ENCODE measurements at places on chromosomes 11 and 22.

- no peak for DNase-seq
These were observed 1.2 kb downstream of the MRPL17 start for GRCh38 chr11:6681949-6682348.

DNA sequence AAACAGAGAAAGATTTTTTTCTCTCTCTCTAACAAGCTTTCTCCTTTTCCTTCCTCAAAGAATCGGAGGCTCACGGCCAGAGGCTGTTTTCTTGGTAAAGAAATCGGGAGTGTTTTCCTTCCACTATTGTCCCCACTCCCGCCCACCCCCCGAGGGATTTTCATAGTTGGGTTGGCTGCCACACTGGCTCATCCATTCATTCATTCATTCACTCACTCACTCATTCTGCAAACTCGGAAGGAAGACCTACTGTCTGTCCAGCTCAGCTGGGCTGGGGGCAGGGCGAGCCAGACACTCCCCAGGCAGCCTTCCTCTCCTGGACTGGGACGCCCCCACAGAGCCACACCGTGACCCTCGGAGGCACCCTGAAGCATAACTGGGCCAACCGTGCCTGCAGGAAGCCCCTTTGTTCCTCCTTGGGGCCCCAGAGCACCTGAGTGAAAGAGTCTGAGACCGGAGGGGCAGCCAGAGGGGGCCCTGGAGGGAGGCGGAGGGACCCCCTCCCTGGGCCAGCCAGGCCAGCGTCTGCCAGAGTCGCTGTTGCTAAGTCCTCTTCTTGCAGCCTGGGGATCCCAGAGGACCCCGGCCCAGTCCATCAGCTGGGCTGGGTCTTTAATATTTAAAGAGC is 17.0 kb downstream of the CDKN1C start:
- DNase-seq: no peak

- DNase-seq: no peak
These were observed 10.6 kb upstream of the NXPE4 start for GRCh38 chr11:114606003-114606801.

GRCh38 chr11:108886660-108887009 is 221.8 kb downstream of the DDX10 start:
- DNase-seq: no peak

DNA sequence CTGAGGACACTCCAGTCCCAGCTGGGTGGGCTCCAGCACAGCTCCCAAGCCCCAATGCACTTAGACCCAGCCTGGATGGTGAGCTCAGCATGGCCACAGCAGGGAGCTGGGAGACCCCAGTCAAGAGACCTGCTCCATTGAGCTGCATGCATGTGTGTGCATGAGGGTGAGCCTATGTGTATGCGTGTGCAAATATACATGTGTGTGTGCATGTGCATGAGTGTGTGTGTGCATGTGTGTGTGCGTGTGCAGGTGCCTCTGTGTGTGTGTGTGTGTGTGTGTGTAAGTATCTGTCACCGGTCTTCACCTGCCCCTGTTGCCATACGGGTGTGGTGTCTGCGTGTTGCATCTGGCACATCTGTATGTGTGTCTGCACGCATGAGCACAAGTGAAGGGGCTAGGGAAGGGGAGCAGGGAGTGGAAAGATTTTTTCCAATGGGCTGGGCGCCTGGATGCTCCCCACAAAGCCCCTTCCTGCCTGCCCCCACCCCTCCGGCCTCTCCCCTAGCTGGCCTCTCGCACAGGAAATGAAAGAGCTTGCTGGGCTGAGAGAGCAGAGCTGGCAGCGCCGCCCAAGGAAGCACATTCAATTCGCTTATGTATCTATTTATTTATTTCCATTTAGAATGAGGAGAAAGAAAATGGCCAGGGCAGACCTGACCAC is 4.1 kb downstream of the TSPAN32 start:
- DNase-seq: no peak

DNA sequence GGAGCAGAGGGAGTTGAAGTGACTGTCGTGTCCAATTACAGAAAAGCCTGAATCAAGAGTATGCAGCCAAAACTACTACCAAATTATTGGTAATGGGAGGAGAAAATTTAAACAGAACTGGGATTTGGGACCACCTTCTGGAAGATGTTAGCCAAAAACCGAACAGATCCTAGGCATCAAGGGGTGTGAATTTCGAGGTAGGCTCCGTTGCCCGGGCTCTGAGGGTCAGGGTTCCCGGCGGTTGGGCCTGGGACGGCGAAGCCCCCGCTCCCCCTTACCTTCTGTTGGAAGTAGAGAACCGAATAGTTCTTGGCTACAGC is 313 bp downstream of the PRCP start:
- DNase-seq: no peak

DNA sequence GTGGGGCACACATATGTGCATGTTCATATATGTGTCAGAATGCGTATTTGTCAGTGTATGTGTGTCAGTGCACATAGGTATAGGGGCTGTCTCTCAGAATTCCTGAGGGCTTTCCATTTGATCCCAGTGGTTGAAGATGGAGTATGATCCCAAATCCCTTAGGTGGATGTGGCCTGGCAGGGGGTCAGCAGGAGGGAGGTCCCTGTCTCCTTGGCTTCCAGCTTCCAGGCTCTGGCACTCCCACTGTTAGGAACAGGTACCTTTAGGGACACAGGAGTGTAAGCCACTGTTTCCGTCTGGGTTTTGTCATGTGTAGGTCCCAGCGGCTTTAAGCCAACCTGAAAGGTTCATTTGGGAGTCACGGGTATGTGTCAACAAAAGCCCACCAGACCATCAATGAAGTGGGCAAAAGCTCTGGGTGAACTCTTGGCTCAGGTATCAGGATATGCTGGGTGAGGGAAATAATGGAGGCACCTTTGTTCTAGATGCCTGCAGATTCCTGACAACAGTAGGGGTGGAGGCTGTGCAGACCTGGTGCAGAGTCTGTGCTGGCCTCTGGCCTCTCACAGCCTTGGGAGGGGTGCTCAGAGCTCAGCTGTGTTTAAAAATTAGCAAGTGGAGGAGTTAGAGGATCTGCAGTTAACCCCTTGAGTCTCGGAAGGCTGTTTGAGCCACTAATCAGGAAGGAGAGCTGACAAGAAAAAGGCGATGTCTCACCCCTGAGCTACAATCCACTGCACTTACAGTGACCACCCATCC is 9.0 kb downstream of the KCNQ1OT1 start:
- DNase-seq: no peak

DNA sequence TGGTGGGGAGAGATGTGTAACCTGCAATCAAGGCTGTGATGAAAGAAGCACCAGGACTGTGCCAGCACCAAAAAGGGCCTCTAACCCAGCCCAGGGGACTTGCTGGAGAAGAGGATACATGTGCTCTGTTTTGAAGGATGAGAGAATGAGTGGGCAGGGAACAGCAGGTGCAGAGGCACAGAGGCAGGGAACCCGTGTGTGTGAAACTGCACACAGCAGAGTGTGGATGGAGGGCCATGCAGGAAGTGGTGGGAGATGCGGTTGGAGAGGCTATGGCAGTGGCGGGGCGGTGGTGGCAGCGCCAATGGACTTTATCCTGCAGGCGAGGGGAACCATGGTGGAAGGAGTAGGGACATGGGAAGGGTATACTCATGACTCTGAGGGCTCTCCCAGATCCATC is 25.2 kb upstream of the LRRC32 start:
- no peak for DNase-seq

- no peak for DNase-seq
These were observed 107.0 kb downstream of the WNT7B start for GRCh38 chr22:45870011-45870410.

DNA sequence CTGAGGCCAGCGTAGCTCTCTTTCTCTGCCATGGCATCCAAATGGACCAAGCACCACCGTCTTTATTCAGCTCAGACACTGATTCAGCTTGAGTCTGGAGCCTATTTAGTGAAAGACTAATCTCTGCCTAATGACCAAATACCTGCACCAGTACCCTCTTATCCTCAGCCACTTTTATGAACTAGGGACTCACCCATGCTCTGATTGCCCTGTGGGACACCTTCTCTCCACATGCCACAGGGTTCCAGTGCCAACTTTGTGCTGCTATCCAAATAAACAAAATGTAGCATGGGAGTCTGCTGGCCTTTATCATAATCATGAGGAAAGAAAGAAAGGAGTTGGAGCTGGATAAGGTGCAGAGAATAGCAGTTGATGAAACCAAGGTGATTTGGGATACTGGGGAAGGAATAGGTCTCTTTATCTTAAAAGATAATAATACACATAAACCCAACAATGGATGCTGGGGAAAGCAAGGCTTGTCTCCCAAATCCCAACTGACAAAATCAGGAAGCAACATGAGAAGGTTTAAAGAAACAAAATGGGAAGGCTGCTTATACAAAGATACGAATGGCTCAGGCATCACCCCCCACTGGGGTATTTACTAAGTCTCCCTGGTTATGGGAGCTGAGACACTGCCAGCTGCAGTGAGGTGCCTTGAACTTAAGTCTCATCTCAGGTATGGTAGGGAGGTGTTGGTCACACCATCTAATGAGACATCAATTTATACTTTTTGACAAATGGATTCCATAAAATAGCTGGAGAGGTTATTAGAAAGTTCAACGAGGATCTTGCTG is 63.3 kb downstream of the SYT9 start:
- no peak for DNase-seq

DNA sequence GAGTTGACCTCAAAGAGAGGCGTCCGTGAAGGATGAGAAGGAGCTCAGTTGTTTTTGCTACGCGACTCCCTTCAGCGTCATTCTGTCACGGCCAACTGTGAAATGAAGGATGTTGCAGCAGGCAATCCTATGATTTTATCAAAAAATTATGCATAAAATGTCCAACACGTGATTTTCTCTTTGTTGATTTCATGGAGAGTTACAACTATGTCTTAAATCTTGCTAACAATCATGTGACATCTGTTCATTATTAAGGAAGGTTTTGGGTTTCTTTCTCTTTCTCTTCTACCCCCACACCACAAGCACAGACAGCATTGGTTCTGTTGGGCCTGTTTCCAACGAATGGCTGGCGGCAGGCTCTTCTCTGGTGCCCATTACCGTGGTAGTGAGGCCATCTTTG is 3.7 kb downstream of the KRTAP5-4 start:
- no peak for DNase-seq

DNA sequence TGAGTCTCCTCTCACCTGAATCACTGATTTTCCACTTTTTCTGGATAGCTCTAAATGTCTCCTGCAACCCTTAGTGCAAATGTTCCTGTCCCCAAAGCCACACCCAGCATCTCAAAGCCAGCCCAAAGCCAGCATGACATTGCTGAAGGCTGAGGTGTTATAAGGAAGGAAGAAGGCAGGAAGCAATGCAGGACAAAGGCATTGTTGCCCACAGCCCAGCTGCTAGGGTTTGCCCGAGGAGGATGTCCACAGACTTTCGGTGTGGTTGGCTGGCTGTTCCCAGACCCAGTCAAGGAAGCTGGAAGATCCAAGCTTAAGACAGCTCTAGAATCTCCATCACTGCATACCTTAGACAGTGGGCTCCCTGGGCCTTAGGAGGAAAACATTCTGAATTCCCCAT is 23.5 kb downstream of the CHST1 start:
- DNase-seq: no peak

- no peak for DNase-seq
These were observed 3.2 kb upstream of the BIRC2 start for GRCh38 chr11:102343809-102344208.

DNA sequence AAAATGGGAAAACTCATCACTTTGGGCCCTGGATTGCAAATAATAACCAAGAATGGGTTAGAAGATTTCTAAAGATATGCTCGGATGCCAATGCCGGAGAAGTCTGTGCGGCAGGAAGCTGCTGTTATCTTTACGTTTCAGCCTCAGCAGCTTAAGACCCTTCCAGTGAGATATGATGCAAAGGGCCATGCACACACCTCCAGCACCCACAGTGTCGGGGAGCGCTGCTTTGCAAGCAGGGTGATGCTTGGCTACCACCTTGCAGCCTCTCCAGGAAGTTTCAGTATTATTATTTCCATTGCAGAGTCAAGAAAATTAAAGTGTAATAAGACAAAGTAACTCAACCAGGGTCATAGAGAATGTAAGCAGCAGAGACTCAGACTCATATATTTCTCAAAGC is 37.3 kb downstream of the LARGE1 start:
- DNase-seq: no peak

DNA sequence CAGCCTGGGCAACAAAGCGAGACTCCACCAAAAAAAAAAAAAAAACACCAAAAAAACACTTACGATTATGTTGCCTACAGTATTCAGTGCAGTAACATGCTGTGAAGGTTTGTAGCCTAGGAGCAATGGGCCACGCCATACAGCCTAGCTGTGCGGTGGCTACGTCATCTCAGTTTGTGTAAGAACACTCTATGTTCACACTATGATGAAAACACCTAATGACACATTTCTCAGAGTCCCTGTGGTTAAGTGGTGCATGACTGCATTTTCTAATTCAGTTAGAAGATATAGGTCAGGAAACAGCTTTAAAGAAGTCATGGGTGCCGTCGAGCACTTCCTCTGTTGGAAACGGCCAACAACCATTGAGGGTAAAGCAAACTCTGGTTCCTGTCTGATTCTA is 75.7 kb upstream of the ANO1 start:
- no peak for DNase-seq

DNA sequence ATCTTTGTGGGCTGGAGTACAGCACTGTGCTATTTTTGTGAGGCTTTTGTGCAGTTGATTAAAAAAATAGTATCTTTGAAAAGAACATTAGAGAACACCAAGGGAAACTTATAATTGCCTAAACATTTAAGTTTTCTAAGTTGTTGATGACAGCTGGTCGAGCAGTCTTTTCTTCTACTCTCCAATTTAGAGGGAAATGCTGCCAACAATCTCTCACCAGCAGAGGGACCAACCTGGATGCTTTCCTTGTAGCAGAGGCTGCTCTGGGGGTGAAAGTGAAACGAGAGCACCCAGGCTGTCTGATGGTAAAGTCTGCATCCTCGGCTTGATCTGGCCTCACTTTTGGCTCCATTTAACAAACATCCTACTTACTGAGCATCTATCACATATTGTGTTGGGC is 1286.5 kb upstream of the TENM4 start:
- no peak for DNase-seq

GRCh38 chr11:47881145-47881544 is 33.0 kb upstream of the NUP160 start:
- no peak for DNase-seq

DNA sequence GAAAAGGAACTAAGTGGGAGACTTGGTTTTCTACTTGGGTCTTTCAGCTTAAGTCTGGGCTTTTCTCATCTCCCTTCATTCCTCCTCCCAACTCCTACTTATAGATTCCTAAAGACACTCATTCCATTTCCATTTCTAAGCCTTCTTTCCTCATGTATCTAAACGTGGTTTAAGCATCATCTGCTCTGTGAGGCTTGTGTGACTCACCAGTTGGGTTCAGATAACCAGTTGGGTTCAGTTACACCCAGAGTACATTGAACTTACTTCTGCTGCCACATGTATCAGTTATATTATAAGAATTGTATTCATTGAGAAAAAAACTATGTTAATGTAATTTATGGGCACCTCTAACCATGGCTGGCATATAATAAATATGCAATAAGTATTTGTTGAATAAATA is 831.2 kb upstream of the CCDC90B start:
- DNase-seq: no peak

Measured in activated CD4-positive, alpha-beta T cell treated with anti-CD3 and anti-CD28 coated beads, Interleukin-2, amount 50 U/mL, for 4 hours (primary cell).